Non-pigmented ciliary epithelial cell (primary cell): ENCODE measurements at places on chromosomes 3 and 15.

DNA sequence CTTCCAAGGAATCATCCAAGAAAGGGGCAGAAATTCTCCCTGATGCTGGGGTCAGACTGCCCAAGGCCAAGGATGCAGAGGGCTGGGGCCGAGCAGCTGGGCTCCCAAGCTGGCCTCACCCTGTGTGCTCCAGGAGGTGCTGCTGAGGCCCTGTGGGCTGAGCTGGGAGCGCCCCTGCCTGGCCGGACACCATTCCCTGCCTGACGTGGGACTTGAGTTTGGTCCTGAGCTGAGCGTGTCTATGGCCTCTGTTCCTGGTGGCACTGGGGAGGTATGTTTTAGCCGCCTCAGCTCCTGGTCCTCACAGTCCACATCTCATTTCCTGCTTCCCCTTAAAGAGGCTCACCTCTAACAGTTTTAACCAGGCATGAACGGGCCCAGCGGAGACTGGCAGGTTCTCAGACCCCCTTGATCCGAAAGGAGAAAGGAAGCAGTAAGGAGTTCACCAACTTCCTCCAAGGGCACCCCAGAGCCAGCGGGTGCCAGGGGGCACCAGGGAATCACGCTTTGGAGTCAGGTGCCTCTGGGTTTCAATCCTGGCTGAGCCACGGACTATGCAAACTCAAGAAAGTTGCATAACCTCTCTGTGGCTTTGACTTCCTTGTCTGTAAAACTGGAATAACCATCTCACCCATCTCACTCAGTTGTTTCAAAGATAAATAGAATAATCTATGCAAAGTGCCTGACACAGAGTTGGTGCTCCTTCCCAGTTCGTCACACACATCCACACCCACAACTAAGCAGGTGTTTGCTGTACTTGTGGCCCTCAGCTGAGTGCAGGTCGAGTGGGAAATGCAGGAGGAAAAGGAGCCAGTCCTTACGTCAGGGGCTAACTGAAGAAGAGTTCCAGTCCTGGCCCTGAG lies 48.6 kb downstream of the SLC12A8 start:
- DNase-seq, result no peak

DNA sequence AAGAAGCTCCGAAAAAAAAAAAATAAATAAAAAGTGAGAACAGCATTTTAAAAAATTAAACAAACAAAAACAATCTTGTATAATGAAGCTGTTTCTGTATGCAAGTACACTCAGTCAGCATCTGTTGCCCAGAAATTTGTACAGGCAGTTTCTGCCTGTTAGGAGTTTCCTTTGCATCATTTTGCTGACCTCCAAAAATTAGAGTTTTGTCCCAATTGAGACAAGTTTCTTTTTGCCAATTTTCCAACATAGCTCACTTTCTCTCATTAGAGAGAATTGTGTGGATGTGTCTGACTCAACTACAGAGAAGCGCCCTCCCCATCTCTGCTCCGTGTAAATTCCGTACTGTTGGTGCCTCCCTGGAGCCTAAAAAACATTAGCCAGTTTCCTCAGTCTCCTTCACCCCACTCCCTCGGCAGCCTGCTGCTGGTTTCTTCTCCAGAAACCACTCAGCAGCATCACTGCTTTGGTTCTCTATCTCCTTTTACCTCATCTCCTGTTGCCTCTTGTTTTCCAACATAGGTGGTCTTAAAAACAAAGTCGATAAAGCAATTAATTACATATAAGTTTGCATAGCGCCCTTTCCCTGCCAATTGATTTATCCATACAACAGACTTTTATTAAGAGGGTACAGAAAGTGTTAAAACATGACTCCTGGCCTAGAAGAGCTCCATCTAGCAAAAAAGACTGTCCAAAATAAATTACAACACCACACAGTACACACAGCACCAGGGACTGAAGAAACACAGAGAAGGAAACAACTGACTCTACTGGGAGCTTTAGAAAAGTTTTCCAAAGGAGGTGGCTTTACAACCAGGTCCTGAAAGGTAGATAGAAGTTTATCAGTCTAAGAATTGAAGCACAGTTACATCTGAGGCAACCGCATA lies 286.7 kb downstream of the SHOX2 start:
- DNase-seq, result no peak

GRCh38 chr3:194481525-194482195 lies 5.1 kb downstream of the ATP13A3 start:
- no peak for DNase-seq

GRCh38 chr3:72768936-72769335 lies 79.3 kb downstream of the SHQ1 start:
- no peak for DNase-seq

GRCh38 chr3:111165411-111165810 lies 93.8 kb downstream of the NECTIN3 start:
- no peak for DNase-seq

GRCh38 chr15:70238917-70239316 lies 141.2 kb upstream of the TLE3 start:
- no peak for DNase-seq

DNA sequence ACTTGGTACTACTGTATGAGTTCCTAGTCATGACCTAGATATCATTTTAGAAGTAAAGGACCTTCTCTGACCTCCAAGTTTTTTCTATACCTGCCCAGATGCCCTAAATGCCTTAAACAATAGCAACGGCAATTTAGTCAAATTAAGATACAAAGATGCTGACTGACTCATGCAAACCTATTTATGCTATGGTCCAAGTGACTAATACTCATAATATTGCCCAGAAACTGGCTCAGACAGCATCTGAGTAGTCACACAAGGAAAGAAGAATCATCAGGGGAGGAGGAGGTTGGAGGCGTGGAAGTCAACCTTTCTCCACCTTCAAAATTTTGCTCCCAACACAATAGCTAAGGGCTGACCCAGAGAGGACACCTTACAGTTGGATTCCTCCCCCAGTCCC lies 6.8 kb downstream of the FYCO1 start:
- no peak for DNase-seq

DNA sequence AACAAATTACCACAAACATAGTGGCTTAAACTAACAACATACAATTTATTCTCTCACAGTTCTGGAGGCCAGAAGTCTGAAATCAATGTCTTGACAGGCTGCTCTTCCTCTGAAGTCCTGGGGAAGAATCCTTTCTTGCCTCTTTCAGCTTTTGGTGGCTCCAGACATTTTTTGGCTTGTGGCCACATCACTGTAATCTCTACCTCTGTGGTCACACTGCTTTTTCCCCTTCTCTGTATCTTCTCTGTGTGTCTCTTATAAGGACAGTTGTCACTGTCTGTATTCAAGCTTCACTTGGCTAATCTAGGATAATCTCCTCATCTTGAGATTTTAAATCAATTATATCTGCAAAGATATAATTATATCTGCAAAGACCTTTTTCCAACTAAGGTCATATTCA lies 80.3 kb upstream of the ABHD2 start:
- no peak for DNase-seq

DNA sequence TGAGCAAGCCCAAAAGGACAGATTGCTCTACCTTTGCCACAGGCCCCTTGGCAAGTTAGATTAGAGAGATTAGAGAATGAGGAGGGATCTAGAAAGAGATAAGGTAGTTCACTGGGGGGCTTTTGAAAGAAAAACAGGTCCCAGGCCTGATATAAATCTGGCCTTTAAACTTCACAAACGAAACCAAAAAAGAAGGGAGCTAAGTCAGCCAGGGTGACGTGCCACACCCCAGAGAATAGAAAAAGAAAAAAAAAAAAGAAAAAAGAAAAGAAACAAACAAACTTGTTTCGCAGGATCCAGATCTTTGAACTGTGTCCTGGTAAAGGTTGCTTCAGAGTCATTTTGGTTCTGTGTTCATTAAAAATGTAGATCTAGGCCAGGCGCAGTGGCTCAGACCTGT lies 3.6 kb downstream of the KAT2B start:
- no peak for DNase-seq

GRCh38 chr3:80408030-80408721 lies 640.4 kb upstream of the ROBO1 start:
- DNase-seq, result no peak

GRCh38 chr3:84108442-84108971 lies 850.3 kb upstream of the CADM2 start:
- peak; percentile 52 for DNase-seq

GRCh38 chr3:195081242-195081963 lies 189.6 kb downstream of the XXYLT1 start:
- peak; percentile 19 for DNase-seq
